ENCODE measurements at places on chromosomes 3 and 15.

DNA sequence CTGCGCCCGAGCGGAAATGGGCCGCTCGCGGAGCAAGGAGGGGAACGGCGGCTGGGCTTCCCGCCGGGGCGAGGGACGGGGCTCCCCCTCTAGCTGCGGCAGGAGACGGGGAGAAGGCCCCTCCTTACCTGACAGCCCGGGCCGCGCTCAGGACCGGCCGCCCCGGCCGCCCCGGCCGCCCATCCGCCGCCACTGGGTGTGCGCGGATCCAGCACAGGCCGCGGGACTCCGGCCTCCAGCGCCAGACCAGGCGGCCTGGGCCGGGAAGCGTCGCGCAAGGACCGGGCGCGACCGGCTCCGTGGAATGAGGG lies 296 bp downstream of the TPRA1 start:
- no peak for DNase-seq

DNA sequence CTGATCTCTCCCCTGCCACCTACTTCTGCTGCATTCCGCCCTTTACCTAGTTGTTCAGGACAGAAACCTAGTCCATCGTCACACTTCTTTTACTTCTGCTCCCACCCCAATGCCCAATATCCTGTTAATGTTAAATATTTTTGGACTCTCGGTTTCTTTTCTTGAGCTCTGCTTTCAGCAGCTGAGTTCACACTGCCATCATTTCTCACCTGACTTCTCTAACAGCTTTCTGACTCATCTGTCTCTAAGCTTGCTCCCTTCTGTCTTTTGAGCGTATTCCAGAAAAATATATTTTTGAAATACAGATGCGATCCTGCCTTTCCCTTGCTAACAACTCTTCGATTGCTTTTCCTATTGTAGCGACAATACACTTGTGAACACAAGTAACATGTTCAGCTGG lies 183.4 kb downstream of the KLHL25 start:
- DNase-seq, result no peak

GRCh38 chr3:324423-324822 lies 127.9 kb downstream of the CHL1 start:
- DNase-seq, result no peak

DNA sequence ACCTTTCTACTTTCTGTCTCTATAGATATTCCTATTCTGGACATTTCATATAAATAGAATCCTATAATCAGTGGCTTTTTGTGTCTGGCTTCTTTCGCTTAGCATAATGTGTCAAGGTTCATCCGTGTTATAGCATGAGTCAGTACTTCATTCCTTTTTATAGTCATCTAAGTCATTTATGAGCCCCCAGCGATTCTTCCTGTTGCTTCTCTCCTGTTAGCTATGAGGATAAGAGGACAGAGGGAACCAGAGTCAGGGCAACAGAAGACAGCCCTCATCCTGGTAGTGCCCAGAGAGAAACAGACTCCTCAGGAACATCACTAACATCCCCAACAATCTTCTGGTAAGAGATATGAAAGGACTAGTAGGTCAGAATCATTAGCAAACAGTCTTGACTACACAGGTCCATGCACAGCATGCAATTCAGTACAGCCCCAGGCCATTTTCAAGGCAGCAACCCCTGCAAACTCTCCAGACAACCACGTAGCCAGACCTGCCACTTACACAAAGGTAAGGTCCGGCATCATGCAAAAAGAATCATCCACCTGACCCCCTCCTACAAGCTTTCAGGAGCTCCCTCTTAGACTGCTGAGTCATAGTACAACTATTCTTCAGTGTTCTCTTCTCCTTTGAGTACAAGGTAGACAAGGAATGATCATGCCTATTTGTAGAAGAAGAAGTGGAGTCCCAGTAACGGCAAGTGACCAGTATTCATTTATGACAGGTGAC lies 91.5 kb downstream of the MYLK start:
- no peak for DNase-seq

- DNase-seq, result no peak
Measured at GRCh38 chr3:37913522-37913921, 51.8 kb downstream of the CTDSPL start.

All from muscle of back (tissue), 13 donors.